ENCODE measurements at places on chromosomes 7 and 10. TPM values are rescaled to one million over a fixed set of nuclear protein-coding genes. Genes with fewer than 3 reads are reported as not detected.

Gene RELN
- 0.18 TPM for total RNA-seq

Gene EPC1
- 13.1 TPM for total RNA-seq

Gene SORCS3
- not detected for total RNA-seq

Gene AKR1C2
- total RNA-seq = 32.3 TPM

Gene SPDYE1
- total RNA-seq = not detected

Gene TMEM176A
- total RNA-seq = not detected

Gene KCNIP2
- 0.54 TPM for total RNA-seq

Gene OR2A7
- not detected for total RNA-seq

Gene PDGFA
- total RNA-seq = 13.3 TPM

Data from cardiac atrium fibroblast (primary cell).